NCI-H2029 treated with DMSO at 0.1 percent for 48 hours (cell line): ENCODE measurements at places on chromosomes 1 and 21.

DNA sequence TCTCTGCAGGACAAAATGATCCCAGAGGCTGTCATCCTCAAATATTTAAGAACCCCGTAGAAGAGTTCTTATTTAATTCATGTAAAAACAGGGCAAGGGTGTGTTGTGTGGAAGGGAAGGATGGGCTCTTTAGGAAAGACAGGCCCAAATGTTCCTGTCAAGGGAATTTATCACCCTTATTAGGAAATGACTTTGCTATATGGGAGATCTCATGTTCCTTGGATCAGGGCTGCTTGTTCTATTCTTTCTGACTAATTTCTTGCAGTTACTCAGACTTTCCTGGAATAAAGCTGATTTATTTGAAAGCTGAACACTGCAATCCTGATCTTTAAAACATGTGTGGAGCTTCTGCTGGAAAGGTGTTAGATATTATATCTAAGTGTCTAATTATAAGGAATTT lies 72.8 kb downstream of the SELENOF start:
- no peak for DNase-seq

GRCh38 chr1:211382714-211383480 lies 56.3 kb downstream of the TRAF5 start:
- peak; percentile 78 for DNase-seq

GRCh38 chr1:241142493-241142892 lies 214.5 kb downstream of the RGS7 start:
- no peak for DNase-seq

DNA sequence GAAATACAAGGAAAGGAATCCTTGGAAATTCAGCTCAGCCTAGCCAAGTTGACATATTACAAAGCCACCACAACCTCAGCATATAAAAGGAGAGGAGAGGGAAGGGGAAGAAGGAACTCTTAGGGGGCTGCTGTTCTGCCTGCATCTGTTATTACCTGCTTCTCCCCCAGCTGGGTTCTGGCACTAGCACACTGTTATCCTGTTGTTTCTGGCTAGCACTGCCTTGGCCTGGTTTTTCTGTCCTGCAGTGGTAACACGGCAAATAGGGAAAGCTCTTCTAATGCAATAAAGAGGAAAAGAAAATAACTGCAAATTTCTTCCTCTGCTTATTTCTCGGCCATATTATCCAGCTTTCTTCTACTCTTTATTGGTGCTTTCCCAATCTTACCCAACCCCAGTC lies 16.5 kb upstream of the VCAM1 start:
- no peak for DNase-seq

GRCh38 chr21:35850029-35850428 lies 210.3 kb downstream of the SETD4 start:
- no peak for DNase-seq

- no peak for DNase-seq
Measured at GRCh38 chr1:228034954-228035837, 28.4 kb downstream of the WNT3A start.

- DNase-seq: no peak
Measured at GRCh38 chr1:157115429-157115838, 15.8 kb upstream of the ETV3L start.

GRCh38 chr1:28313702-28314546 lies 14.9 kb upstream of the MED18 start:
- no peak for DNase-seq

- no peak for DNase-seq
Measured at GRCh38 chr1:57550092-57550491, 126.2 kb upstream of the DAB1 start.

GRCh38 chr1:223312705-223313414 lies 51.1 kb downstream of the SUSD4 start:
- no peak for DNase-seq

DNA sequence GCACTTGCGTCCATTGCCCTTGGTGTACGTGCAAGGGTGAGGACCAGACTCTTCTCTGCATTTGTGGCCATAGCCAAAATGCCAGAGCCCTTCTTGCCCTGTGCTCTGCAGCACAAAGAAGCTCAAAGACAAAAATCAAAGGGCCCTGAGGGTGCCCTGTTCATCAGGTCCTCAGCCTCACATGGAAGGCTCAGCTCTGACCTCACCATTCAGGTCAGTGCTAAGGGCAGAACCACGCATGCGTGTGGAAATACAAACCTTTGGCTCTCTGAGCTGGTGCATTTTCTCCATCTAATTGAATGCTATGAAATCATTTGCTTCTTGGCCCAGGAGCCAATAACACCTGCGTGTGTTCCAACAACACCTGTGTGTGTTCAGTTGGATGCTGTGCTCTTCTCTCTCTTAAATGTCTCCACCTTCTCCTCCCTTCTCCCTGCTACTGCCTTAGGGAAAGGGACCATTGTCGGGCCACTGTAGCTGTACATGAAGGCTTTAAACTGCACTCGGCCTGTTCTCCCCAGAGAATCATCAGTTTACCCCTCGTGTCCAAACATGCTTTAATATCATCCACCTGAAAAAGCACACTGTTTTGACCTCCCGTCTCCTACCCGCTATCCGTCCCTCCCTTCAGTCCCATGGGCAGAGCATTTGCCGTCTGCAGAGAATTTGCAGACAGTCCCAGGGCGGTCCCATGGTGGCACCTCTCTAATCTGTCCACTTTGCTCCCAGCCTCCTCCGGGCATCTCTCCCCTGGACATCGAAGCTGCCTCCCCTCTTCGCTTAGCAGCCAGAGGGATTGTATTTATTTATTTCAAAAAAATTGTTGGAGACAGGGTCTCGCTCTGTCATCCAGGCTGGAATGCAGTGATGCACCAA lies 60.6 kb downstream of the EVA1C start:
- DNase-seq: no peak

DNA sequence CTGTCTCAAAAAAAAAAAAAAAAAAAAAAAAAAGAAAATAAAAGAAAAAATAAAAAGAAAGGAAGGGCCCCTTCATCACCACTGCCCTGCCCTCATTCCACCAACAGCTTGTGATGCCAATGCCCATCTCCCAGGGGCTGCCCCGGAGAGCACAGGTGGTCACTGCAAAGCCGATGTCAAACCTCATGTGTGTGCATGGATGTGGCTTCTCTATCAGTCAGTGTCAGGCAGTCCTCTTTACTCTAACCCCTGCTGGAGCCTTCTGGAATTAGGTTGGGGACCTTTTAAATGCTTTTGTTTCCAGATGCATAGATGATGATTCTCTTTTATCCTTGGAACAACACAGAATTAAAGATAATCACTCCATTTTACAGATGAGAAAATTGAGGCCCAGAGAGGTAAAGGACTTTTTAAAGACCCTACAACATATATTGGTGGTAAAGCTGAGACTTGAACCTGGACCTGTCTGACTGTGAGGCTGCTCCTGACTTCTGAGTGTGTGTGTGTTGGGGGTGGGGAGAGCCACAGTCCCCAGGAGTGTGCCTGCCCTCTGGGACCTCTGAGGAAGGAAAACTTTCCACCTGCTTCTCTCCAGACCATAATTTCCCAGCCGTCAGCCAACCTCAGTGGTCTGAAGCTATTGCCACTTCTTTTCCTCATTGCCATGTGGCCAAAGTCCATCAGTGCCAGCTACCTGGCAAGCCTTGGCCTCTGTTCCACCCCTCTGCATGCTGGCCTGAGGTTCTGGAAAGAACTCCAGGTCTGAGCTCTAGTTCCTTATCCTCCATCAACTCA lies 3.0 kb upstream of the TMEM54 start:
- no peak for DNase-seq

GRCh38 chr1:31102501-31102950 lies 37.0 kb upstream of the PUM1 start:
- no peak for DNase-seq

GRCh38 chr1:230354005-230354404 lies 72.1 kb downstream of the PGBD5 start:
- DNase-seq: no peak

DNA sequence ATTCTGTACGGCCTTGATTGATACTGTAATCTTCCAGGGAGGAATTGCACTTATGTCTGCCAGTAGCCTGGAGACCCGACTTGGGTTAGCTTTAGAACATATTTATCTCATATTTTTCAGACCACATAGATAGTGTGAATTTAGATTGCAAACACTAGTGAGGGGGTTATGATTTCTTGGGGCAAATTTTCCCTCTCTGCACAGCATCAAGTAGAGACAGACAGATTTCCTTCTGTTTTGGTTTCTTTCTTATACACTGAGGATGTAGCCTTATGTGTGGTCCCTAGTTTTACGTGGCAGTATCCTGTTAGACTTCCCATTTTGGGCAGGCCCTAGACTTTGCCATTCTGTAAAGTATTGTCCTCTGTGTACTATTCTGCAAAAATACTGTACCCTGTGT lies 29.0 kb downstream of the SOAT1 start:
- no peak for DNase-seq

GRCh38 chr1:167137793-167138510 lies 44.1 kb downstream of the STYXL2 start:
- no peak for DNase-seq

DNA sequence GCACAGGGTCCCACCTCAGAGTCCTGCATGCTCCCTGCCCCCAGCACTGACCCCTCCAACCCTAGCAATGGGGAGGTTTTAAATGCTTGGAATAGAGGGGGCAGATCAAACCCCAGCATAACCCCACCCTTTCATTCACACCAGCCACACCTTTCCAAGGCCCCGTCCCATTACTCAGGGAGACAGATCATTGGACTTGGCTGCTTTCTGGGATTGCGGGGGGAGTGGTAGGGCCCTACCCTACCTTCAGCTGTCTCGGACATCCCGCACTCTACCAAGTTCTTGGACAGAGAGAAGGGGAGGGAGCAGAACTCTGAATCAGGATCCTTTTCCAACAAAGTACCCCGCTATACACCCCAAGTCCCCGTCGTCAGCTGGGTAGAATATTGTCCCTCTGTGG lies 983 bp downstream of the PADI2 start:
- no peak for DNase-seq

DNA sequence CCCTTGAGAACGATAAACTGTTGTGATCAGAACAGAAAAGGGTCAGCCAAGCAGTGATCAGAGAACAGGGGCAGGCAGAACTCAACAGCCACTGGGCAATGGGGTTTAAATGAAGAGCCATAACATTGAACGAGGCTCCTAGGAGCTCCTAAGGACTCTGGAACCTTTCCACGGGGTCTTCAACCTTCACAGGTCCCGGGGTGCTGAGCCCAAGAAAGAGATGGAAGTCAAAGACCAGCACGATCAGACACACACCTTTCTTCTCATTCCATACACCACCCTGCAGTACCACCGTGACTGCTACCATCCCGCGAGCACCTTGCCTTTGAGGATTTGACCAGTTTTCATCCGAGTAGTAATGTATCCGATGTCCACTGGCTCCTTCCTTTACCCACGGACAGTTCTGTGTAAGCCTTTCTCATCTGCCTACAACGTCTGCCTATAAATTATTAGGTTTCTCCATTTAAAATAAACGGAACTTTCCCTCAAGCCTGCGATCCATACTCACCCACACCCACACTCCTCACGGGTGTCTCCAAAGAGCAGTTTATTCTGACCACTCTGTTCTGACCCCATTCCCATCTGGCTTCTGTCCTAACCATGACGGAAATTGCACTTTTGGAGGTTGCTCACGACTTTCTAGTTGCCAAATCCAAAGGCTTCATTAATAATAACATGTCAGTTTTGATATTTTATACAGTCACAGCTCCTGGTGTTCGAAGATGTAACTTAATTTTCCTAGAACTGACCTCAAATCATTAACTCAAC lies 16.8 kb upstream of the HHAT start:
- no peak for DNase-seq

DNA sequence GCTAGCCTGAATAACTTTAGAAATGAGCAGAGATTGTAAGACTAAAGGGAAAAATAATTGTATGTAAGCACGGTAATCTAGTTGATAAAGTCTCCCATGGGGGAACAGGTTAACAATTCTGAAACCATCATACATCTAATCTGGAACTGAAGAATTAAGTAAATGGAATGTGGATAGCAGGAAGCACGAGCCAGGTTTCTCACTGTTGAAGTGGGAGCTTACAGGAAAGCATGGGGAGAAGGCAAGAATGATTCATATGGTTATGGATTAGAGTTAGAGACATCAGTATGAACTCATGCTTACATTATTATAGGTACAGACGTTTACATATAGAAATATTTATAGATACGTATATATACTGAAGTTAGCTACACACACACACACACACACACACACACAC lies 83.0 kb downstream of the LEPR start:
- no peak for DNase-seq

DNA sequence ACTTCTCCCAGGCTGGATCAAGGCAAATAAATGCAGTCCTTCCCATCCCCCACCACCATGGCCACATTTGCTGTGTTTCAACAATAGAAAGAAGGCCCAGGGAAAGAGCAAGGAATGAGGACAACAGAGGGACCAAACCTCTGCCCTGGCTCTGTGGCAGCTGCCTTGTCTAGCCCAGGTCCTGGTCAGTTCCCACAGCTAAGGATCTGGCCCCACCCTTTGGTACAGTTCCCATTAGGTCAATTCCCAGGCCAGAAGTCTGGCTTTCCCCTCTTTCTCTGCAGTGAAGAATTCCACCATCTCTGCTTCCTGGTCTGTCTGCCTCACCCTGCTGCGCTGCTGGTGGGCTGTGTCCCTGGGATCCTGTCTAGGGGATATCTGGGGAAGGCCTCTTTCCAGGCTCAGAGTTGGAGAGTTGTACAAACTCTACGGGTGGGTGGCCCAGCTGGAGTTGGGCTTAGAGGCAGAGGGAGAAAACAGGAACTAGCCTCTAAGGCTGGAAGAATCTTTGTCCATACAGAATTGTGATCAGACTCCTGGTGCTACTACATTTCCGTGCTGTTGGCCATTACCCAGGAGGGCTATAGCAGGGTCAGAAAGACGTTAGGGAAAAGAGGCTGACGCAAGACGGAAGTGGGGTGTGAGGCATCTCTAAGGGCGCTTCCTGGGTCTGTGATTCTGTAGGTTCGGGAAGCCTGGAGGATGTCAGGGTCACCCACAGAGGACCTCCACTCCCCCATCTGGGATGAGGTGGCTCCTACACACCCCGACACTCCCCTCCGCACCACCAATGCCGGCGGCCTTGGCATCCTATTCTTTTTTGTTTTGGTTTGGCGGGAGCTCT lies 953 bp upstream of the NDUFS2 start:
- DNase-seq: no peak

GRCh38 chr1:170513138-170513537 lies 18.8 kb upstream of the GORAB start:
- no peak for DNase-seq

GRCh38 chr1:160830321-160831153 lies 32.1 kb downstream of the CD244 start:
- DNase-seq: peak; percentile 61

- no peak for DNase-seq
Measured at GRCh38 chr1:160628799-160629263, 18.0 kb downstream of the SLAMF1 start.

DNA sequence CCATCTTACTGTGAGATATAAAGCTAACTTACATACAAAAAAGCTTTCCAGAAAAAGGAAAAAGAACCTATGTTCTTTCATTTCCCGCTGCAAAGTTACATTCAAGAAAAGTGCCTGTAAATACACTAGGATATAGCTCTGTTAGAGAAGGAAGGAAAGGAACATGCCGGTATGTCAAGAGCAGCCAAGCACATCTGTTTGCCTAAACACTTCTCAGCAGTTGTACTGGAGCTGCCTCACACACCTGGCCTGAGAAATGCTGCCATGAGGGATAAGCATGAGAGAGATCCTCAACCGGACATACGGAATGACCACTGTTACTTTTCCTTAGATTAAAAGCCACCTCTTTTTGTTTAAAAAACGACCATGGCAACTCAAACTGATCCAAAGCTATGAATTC lies 189.7 kb downstream of the RERE start:
- peak; percentile 53 for DNase-seq
